Muscle of leg (tissue), 16 donors: ENCODE measurements at places on chromosomes 7 and 10. TPM values are rescaled to one million over a fixed set of nuclear protein-coding genes. Genes with fewer than 3 reads are reported as not detected.

BEND7 gene
- polyA plus RNA-seq, result 5.7 TPM

SYT15B gene
- 0.80 TPM for polyA plus RNA-seq

HSPA12A gene
- 7.4 TPM for polyA plus RNA-seq

GPR85 gene
- 1.3 TPM for polyA plus RNA-seq

FAM170B gene
- not detected for polyA plus RNA-seq

ZNF467 gene
- 10.2 TPM for polyA plus RNA-seq

RAB19 gene
- not detected for polyA plus RNA-seq

GRCh38 chr10:75774783-75775490 is 343.5 kb downstream of the LRMDA start:
- no peak for DNase-seq

DNA sequence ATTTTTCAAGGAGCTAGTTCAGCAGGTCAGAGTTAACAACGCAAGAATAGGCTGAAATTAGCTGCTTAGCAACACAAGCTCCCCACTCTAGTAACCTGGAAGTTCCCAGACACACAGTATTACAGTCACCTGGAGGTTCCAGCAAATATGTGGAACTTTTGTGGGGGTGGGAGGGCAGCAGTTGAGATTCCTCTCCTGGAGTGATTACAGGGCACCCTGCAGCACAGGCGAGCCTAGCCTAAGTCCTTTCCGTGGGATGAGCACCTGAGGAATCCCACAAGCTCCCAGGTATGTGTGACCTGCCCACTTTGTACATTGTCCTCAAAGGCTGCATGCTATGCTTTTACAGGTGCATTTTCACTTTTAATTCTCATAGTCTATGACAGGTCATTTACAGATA is 13.6 kb downstream of the TPK1 start:
- no peak for DNase-seq

- DNase-seq, result no peak
These were observed 34.5 kb downstream of the CREB3L2 start for GRCh38 chr7:137967143-137968018.

- DNase-seq, result no peak
These were observed 30.6 kb upstream of the FGFR2 start for GRCh38 chr10:121628859-121629258.

DNA sequence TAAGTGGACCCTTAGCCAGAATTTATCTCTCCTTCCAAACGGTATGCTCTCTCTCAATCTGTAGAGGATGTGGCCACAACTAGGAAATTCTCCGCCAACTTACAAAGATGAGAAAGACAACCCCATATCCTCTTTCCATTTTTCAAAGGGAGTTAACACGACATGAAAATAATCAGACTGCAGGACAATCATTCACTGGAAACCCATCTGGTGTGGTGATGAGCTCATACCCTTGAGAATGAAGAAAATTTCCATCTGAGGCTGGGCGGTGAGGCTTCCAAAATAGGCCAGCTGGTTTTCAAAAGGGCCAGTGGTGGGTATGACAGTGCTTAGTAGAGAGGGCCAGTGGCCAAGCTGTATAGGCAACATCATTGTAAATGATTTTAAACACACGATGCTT is 369.6 kb downstream of the FRMD4A start:
- peak; percentile 80 for DNase-seq

- no peak for DNase-seq
These were observed 35.2 kb downstream of the ZNF487 start for GRCh38 chr10:43471935-43472720.

DNA sequence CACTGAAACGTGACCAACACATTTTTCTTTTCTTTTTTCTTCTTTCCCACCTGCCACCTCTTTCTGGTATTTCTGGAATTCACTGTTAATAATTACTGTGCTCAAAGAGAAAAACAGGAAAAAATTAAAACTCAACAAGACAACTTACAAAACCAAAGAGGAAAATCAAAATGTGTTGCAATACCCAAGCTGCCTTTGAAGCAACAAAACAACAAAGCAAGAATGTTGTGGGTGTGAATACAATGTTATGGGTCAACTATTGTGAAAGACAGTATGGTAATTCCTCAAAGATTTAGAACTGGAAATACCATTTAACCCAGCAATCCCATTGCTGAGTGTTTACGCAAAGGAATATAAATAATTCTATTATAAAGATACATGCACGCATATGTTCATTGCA is 415.1 kb downstream of the GFRA1 start:
- no peak for DNase-seq
